ENCODE measurements at places on chromosomes 2 and 18.

- no peak for DNase-seq
Measured at GRCh38 chr2:222783592-222783991, 77.2 kb upstream of the ACSL3 start.

GRCh38 chr2:11753886-11754699, 7.7 kb downstream of the LPIN1 start:
- peak; percentile 73 for DNase-seq

DNA sequence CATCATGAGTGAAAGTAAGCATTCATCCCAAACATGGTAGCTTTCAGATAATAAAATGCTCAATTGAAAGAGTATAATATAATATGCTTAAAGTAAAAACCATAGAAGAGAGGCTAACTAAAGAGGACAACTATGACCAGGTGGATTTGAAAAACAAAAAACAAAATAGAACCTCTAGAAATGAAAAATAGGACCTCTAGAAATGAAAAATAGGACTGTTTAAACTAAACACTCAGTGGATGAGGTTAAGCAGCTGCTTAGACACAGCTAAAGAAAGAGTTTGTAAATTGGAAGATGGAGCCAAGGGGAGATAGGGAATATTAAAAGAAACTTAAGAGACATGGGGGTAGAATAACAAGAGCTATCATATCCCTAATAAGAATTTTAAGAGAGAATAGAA, 301.6 kb downstream of the BCL2 start:
- DNase-seq: no peak

- no peak for DNase-seq
Measured at GRCh38 chr2:48131539-48132270, 225.4 kb upstream of the FBXO11 start.

DNA sequence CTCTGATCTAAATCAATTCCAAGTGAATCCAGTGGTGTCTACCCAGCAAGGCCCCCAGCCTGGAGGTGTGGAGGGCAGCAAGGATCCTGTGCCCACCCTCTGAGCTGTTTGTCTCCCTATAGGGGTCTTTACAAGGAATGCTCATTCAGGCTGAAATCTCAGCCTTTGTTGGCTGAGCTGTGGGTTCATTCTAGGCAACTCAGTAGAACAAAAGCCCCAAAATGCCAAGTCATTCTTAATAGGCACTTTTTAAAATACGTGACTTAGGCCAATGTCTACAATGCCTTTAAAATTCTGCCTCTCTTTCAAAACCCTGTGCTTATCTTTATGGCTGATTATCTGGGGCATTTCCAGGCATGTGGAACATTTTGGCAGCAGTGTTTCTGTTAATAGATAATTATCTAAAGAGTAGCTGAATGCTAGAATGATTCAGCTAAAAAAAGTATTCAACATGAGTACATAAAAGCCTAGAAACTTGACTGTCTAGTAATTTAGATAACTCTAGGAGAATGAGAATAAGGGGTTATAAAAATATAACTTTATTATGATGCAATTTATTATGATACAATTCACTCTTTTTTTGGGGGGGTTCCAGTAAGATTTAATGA, 7.4 kb downstream of the UGT1A6 start:
- DNase-seq: no peak

DNA sequence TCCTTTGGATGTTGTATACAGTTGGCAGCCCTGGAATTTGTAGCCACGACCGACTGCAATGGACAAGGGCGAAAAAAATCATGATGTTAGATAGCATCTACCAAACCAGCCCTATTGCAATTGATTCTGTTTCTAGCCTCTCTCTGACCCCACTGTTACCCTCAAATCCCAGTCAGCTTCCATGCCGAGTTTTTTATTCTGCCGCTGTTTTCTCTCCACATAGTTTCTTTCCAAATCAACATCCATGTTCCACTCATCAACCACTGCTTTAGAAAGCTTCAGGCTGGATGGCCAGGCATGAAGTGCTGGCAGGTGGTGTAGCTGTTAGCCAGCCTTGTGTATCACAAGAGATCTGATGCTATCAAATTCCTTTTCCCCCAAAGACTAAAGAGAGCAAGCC, 272.8 kb downstream of the FIGN start:
- DNase-seq: no peak

DNA sequence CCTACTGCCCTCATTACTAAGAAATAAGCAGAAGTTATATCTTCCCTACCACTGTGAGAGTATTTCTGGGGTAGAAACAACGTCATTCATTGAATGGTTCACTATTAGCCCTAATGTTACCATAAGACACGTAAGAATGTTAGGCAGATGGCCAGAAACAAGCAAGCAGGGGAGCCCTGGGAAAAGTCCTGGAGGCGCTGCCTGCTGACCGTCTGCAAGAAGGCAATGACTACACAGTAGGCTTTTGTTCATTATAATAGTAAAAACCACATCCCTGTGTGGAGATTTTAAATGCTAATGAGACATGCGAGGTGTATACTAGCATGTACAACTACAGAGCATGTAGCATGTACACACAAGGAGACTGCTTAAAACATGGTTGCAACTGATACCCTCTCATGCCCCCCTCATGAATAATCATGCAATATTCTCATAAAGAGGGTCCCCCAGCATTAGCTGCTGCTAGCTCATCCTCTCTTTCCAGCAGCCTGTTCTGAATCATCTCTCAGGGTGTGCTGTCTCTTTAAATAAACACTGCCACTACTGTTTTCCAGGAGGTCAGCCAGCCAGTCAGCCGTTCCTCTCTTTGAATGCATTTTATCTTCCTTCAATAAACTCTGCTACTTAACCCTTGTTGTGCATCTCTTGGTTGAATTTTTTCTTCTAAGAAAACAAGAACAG, 23.6 kb downstream of the SUCLG1 start:
- DNase-seq: no peak

DNA sequence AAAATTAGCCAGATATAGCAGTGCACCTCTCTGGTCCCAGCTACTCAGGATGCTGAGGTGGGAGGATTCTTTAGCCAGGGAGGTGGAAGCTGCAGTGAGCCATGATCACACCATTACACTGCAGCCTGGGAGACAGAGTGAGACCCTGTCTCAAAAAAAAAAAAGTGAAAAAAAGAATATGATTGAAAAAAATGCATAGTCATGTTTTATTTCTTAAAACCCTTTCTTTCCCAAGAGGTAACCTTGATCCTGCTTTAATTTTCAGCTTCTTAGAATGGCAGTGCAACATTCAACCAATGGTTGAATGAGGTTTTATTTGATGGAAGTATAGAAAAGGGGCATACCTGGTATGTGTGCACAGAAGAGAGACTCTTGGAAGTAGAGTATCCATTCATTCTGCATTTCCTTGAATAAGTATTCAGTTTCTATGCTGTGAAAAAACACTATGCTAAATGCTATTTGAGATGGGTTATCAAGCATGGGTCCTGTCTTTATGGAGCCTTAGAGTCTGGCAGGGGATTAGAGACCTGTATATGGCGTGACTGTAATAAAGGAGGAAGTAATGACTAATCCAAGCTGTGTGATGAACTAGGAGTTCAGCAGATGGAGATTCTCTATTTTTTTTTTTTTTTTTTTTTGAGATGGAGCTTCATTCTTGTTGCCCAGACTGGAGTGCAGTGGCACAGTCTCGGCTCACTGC, 146.3 kb downstream of the WDSUB1 start:
- no peak for DNase-seq

GRCh38 chr2:112305132-112305531, 29.7 kb downstream of the ZC3H6 start:
- no peak for DNase-seq

GRCh38 chr2:55403256-55403998, 16.2 kb downstream of the CCDC88A start:
- no peak for DNase-seq

DNA sequence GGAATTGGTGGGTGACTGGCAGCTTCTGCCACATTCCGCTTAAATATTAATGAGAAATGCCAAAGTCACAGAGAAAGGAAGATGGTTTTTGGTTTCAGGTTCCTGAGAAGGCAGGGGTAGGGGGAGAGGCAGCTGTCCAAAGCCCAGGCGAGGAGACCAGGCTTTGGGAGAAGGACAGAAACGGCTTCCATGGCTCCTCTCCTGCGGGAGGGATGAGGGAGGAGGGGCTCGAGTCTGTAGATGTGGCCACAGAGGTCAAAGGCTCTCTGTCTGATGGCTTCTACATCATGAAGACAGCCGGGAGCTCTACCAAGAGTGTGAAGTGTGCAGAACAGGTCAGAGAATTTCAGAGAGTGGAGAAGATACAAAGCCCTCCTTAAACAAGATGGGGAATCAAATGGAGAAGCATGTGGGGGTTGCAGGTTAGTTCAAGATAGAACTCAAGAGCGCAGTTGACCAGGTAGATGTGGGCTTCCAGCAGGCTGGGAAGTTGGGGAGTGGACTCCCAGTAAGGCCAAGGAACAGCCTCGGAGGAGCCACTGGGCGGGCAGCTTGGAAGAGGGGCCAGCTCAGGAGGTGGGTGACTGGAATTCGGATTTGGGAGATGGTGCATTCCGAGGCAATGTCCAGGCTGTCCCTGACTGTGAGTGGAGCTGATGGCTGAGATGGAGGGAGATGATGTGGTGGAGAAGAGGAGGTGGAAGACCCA, 23.8 kb upstream of the HPCAL1 start:
- DNase-seq: no peak

DNA sequence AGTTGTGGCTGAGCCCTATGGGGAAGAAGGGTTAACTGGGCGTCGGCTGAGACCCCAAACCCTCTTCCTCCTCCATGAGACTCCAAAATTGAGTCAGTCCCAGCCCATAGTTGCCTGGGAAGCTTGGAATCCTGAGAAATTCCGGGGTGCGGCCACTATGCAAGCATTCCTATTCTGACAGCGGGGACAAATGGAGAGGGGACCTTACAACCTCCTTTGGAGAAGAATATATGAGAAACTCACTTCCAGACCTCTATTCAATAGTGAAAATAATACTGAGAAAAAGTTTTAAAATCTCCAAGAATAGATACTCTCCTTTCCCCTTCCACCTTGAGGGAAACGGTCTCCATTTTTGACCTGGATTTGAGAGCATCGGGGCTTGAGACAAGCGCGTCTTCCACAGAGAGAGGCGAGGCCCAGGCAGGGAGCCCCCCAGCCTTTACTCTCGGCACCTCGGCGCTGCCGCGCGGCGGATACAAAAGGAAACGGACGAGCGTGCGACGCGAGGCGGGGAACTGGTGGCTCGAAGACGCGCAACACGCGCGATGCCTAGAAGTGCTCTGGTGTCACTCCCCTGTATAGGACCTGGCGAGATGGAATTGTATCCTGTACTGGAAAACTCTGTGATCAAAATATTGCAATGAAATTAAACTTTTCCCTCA, 11.1 kb downstream of the NR4A2 start:
- no peak for DNase-seq

DNA sequence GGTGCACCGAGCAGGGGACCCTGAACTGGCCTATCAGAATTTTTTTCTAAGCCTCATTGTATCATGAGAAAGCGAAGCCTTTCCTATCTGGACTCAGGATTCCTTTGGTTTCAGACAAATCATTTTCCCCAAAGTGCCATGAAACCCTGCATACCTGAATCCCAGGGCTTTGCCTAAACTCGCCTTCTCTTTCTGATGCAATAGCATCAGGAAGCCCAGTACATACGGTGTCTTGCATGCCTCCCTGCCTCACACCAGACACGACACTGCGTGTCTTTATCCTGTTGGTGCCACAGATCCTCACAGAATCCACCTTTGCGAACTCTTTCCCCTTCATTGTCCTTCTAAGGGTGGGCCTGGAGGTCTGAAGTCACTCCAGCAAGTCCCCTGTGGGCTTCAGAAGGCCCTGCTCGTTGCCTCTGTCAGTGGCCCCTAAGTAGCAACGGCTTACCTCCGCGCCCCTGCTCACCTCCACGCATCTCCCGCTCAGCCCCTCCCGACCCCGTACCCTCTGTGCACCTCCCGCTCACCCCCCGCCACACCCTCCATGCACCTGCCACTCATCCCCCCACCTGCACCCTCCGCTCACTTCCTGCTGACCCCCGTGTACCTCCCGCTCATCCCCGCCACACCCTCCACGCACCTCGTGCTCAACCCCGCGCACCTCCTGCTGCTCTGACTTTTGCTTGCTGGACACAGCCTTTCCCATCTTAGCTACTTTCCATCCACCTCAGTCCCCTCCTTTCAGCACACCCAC, 83.4 kb downstream of the TPGS2 start:
- DNase-seq: no peak

GRCh38 chr2:99656994-99657393, 167.2 kb upstream of the REV1 start:
- DNase-seq: no peak

DNA sequence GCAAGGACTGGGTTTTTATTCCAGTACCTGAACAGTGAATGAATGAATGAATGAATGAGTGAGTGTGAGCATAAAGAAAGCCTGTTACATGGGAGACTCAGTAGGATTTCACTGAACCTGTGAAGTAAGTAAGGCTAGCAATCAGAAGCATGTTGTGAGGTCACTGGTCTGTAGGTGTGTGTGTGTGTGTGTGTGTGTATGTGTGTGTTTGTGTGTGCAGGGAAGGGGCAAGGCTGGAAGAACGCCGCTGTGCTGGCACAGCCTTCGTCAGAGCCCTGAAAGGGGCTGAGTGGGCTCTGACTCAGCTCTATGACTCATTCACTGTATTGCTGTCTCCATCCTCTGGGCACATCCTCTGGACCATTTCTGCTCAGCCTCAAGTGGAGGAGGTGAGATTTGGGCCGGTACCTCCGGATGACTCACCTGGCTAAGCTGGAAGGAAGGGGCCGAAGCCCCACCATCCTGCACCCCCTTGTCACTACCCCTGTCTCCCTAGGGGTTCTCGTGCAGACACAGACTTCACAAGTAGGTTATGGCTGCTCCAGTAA, 51.4 kb upstream of the MRPL33 start:
- DNase-seq: no peak

- DNase-seq: no peak
Measured at GRCh38 chr2:38141501-38141900, 65.5 kb upstream of the CYP1B1 start.

GRCh38 chr18:77112747-77113092, 19.9 kb downstream of the MBP start:
- DNase-seq: no peak
